MM.1S (cell line): ENCODE measurements at places on chromosomes 11 and 22.

DNA sequence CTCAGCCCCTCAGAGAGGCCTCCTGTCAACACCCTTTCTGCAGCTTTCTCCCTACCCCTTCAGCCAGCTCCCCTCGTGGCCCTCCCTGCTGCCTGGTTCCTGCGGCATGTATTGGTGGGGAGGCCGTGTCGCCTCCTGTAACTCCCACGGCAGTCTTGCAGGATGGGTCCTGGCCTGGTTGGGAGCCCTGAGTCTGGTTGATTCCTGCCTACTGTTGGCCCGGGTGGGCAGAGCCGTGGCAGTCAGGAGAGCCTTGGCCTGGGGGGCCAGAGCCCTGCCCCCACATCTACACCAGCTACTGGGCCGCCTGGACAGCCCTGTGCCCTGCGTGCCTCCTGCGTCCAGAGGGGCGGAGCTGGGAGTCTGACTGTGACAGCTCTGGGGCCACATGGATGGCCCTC lies 30.3 kb upstream of the GRAMD4 start:
- no peak for DNase-seq

- DNase-seq: no peak
Measured at GRCh38 chr11:31827455-31828206, 16.5 kb upstream of the PAX6 start.

GRCh38 chr22:48135592-48135991 lies 1373.1 kb downstream of the TBC1D22A start:
- DNase-seq: no peak

DNA sequence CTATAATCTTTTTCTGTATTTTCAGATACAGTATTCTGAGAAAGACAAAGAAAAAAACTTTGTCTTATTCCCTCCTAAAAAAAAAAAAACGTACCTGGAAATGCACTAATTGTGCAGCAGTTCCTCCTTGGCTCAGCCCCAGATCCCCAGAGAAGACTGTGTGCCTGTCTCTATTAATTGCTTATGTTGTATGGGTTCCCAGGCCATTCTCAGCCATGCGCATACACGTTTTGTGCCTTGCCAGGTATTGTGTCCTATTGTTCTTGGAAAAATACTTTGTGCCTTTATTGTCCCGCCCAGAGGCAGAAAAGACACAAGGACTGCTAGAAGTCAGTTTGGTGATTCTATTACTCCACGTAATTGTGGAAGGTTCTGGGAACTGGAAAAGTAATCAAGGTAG lies 91.2 kb downstream of the PIWIL4 start:
- DNase-seq: no peak

DNA sequence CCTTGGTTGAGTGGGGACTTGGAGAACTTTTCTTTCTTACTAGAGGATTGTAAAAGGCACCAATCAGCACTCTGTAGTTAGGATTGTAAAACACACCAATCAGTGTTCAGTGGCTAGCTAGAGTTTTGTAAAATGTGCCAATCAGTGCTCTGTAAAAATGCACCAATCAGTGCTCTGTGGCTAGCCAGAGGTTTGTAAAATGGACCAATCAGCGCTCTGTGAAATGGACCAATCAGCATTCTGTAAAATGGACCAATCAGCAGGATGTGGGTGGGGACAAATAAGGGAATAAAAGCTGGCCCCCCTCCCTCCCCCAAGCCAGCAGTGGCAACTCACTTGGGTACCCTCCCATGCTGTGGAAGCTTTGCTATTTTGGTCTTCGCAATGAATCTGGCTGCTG lies 5.5 kb upstream of the DRG1 start:
- no peak for DNase-seq

DNA sequence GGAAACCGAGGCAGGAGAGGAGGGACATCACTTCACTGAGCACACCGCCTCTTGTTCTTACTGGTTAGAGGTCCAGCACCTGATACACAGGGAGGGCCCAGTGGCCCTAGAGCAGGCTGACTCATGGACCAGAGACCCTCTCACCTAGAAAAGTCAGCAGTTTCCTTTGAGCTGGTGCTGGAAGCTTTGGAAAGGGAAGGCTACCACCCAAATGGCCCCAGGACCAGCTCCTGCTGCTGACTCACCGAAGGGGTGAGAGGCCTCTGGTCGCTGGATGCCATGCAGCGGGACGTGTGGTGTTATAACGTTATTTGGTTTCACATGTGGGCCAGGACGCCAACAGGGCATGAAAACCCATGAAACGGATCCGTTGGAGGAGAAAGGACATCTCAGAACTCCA lies 3.8 kb downstream of the NADSYN1 start:
- no peak for DNase-seq
